ENCODE measurements at places on chromosomes 11 and 22.

DNA sequence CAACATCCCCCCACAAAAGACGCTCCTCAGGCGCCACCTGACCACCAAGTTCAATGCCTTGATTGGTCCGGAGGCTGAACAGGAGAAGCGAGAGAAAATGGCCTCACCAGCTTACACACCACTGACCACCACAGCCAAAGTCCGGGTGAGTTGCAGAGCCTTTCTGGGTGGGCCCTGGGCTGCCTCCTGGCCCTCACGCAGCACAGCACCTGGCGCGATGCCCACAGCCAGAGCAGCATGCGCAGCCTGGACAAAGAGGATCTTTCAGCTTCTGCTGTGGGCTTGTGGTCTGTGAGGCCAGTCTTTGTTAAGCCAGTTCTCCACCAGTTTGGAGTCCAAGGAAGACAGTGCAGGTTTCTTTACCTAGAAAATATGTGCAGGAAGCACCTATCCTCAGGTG, 21.6 kb downstream of the CYB5R2 start:
- DNase-seq, result no peak

- DNase-seq, result no peak
These were observed 4.5 kb downstream of the ARVCF start for GRCh38 chr22:20011993-20012740.

GRCh38 chr11:28596816-28597215, 488.6 kb downstream of the METTL15 start:
- no peak for DNase-seq

DNA sequence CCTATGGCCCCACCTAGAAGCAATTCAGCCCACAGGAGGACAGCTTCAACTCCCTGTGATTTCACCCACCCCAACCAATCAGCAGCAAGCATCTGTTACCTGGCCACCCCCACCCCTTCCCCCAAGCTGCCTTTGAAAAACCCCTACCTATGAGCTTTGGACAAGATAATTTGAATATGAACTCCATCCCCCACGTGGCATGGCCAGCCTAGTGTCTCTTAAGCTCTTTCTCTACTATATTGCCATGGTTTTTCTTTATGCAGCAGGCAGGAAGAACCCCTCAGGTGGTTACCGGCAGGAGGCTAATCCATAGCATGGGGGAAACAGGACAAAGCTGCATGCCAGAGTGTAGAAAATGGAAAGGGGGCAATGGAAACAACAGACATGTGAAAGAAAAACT, 29.0 kb downstream of the CTSC start:
- DNase-seq, result no peak

DNA sequence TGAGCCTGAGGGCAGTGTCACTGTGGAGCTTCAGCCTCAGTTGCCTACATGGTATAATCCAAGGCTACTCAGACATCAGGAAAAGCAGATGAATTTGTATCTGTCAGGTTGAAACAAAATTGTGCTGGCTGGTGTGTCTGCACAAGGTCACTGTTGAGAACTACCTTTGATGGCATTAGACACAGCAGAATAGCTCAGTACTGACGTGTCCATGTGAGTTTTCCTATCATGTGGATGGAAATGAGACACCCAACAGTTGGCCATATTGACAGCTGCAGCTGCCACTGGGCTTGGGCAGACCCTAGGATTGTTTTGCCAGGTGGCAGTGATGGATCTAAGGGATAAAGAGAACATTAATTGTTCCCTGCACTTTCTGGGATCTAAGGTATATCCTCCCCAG, 15.8 kb downstream of the CCDC134 start:
- DNase-seq, result no peak

GRCh38 chr11:9562716-9563115, 10.8 kb upstream of the WEE1 start:
- DNase-seq, result no peak

GRCh38 chr11:121780971-121781370, 328.2 kb upstream of the SORL1-AS1 start:
- DNase-seq, result no peak

- DNase-seq, result no peak
These were observed 18.8 kb downstream of the LARGE2 start for GRCh38 chr11:45941285-45941684.

GRCh38 chr22:22109693-22110466, 127.3 kb upstream of the TOP3B start:
- DNase-seq, result peak; percentile 21

GRCh38 chr11:14095882-14096281, 133.4 kb downstream of the SPON1 start:
- no peak for DNase-seq

DNA sequence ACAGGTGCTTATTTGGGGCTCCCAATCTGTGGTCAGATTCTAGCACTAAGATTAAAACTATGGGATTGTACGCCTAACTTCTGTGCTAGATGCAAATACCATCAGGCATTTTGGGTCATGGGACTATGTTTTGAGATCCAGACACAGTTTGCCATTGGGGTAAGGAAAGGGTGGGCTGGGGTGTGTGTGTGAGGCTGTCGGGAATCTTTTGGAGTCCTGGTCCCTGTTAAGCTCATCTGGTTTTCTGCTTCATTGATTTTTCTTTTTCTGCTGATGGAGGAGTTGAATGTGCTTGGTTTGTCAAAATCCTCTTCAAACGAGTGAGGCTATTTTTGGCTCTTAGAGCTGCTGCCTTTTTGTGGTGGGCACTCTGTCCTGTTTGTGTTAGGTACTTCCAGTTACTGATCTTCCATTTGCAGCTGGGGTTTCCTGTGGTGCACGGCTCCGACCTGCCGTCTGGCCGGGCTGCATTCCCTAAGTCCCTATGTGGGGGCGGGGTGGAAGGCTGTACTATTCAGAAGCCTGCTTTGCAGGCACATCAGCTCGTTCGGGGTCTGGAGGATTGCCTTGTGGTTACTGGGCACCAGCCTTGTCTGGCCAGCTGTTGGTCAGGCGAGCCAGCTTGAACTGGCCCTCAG, 2.9 kb downstream of the BCR start:
- no peak for DNase-seq

DNA sequence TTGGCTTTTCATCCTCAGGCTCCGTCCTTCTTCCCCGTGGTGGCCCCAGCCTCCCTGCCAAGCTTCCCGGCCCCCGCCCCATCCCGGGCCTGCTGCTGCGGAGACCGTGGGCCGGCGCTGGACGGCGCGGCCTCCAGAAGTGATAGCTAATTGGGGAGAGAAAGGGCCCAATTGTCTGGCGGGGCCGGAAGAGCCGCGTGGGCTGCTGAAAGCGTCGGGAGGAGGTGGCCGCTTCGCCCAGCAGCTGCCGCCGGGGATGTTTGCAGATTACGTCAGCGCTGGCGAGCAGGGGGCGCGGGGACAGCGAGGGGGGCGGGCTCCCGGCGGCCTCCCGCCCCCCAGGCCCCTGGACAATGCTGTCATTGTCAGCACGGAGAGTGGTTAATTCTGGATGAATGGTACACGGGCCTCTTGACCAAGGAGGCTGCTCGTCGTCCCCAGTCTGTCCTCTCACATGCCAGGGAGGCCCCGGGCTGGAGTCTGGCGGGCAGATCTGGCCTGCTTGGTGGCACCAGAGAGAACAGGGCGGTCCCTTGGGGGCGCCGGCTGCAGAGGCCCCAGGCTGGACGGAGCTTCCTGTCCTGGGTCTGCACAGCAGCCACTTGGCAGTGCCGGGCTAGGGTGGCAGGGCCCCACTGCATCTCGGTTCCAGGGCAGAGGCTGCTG, 1.6 kb downstream of the SMIM38 start:
- no peak for DNase-seq

DNA sequence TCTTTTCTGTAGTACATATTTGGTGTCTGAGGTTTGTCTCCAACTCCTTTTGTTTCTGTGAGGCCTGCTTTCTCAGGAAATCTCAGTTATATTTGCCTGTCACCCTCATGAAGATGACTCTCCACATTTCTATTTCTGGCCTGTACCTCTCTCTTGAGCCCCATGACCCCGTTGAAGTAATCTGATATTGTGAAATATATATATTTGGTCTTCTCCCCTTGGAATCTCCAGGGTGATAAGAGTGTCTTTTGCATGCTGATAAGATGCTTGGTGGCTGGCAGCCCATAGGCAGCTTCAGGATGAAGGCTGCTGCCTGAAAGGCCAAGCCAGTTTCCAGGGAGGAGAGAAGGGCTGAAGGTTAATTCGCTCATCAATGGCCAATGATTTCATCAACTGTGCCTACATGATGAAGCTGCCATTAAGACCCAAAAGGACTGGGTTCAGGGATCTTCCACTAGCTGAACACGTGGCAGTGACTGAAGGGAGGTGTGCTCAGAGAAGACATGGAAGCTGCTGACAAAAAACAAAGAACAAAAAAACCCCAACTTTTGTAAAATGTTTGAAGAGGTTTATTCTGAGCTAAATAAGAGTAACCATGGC, 67.4 kb downstream of the MICAL2 start:
- no peak for DNase-seq

DNA sequence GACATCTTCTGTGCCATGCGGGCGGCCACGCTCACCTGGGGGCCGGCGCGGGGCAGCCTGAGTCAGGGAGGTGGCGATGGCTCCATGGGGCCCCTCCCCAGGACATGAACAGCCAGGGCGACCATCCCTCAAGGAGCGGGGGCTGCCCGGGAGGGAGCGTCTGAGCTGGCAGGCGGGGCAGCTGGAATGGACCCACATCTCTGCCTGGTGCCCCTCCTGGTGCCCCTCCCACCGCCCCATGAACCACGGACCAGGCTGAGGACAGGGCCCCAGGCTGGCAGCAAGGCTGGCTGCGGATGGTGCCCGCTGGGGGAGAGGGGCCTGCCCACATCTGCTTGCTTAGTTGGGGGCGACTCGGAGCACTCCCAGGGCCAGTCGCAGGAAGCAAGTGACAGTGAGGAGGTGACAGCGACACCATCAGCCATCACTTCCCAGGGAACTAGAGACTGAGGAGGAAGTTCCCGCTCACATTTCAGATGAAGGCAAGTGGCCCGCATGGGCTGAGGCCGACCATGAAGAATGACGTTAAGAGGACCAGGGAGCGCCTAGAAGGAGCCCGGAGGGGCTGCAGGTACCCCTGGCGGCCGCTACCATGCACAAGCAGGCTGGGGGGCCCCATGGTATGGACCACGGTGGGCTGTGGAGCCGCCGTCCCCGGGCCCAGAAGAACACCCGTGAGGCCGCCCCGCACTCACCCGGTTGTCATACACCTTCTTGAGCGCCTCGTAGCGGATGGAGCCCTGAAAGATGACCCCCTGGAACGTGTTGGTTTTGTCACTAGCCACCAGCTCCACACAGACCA, 37.3 kb downstream of the KIAA0930 start:
- no peak for DNase-seq

GRCh38 chr11:113137713-113138529, 176.5 kb upstream of the TTC12 start:
- DNase-seq, result no peak

GRCh38 chr11:100778166-100778785, 91.2 kb downstream of the ARHGAP42 start:
- peak; percentile 76 for DNase-seq

DNA sequence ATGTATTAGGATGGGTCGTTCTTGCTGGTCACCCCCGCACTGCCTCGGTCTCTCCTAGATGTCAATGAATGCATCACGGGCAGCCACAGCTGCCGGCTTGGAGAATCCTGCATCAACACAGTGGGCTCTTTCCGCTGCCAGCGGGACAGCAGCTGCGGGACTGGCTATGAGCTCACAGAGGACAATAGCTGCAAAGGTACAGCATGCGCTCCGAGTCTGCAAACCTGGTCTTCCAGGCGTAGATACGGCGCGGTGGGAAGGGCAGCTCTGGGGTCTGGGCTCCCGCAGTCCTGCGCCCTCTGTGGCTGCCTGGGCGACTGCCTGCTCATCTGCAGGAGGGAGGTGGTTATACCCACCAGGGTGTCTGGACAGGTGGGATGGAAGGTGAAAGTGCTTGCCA, 31.0 kb downstream of the FBLN1 start:
- no peak for DNase-seq

DNA sequence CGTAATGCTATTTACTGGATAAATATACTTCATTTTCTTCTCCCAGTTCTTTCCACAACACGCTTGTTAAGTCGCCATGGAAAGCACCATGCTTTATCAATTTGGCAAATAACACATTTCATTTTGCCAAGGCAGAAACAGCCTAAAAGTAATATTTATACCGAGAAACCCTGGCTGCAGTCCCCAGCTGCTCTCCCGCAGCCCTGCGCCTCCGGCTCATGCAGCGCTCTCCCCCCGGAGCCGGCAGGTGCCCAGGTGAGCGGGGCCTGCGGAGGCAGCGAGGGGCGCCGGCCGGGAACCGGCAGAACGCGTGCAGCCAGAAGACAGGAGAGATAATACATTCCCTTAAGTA, 681 bp upstream of the ARHGEF12 start:
- DNase-seq, result no peak

DNA sequence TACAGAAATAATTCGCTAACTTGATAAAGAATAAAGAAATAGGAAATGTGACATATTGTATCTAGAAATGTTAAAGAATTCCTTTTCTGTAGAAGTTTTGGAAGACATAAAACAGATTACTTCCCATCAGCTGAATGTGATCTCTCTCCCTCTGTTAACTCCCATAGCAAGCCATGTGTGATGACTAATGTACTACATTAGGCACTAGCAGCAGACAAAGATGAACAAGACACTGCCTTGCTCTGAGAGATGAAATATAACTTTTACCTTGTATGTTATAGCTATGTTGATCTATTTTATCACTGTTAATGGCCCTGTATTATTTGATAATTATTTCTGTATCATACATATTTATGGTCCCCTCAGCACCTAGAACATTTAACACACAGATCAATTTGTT, 817.2 kb downstream of the LRRC4C start:
- no peak for DNase-seq

DNA sequence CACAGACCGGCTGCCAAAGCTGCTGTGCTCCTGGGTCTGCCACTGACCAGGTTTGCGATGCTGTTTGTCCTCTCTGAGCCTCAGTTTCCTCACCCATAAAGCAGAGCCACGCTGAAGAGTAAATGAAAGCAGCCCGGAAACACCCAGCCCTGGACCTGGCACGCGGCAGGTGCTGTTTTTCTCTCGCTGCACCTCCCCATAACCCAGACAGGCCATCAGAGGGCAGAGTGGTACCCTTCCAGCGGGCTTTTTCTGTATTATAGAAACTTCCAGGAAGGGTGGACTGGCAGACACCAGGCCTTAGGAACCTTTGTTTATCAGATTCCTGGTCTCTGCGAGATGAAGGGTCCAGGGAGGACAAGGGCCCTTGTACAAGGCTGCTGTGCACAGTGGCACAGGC, 17.9 kb upstream of the FGF19 start:
- DNase-seq, result no peak

- DNase-seq, result no peak
These were observed 4.5 kb downstream of the RAB36 start for GRCh38 chr22:23149743-23150238.

DNA sequence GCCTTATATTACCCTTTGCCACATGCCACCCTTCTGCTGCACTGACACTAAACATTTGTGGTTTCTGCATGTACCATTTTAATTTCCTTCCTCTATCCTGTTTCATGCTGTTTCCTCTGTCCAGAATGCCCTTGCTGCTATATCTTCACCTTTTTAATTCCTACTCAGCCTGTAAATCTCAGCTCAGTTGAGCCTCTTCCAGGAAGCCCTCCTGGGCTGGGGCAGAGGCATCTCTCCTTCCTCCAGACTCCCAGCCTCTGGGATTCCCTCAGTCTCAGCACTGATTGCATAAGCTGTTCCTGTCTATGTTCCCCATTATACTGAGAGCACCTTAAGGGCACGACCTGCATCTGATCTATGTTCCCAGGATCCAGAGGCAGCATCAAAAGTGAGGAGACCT, 98.7 kb downstream of the RNF169 start:
- no peak for DNase-seq

- DNase-seq, result peak; percentile 41
These were observed 86.6 kb downstream of the DGCR2 start for GRCh38 chr22:19035474-19036228.
